SHP77 treated with DMSO at 0.1 percent for 48 hours (cell line): ENCODE measurements at places on chromosomes 3 and 15.

- no peak for DNase-seq
Observed at GRCh38 chr15:36777926-36778325, 198.5 kb downstream of the CDIN1 start.

GRCh38 chr3:65619451-65619881 is 419.3 kb downstream of the MAGI1 start:
- no peak for DNase-seq

DNA sequence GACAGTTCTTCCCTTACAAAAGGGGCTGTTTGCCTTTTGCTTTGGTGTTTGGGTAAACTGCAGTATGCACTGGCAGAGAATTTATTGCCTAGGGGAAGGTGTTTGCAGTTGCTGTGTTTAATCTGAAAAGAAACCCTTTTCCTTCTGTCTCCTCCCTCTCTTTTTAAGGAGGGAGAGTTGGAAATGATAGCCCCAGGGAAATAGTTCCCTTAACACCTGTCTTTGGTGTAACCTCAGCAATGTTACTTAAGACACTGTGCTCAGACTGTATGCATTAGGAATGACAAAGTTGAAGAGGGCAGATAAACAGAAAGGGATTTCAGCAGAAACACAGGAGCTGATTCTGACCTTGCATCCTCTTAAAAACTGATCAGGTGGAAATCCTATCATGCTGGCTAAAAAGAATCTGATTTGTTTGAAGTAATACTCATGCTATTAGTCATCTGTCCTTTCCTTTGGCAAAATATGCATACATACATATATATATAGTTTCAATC is 125.4 kb downstream of the TP63 start:
- no peak for DNase-seq

- no peak for DNase-seq
Observed at GRCh38 chr3:170644711-170645110, 58.8 kb upstream of the SLC7A14 start.

DNA sequence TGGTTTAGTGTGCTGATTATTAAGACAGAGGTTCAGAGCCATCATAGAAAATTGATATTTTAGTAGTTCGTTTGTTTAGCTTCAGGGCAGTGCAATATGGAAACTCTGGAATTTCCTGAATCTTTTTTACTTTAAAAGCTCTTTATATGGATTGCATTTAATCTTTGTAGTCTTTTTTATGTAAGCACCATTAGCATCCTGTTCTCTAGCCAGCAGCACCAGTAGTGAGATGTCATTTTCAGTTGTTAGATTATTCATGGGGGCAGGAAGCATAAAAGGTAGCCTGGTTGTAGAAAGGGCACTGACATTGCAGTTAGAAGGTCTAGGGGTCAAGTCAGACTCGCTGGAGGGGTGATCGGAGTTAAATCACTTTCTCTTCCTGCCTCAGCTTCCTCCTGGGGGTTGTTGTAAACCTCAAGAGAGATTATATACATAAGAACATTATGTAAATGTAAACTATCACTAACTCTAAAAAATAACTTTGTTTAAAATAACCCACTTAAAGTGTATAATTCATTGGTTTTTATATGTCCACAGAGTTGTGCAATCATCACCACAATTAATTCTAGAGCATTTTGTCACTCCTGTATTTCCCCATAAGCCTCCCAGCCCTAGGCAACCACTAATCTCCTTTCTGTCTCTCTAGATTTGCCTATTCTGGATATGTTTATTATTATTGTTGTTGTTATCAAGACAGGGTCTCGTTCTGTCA is 31.4 kb upstream of the ITPKA start:
- no peak for DNase-seq

- no peak for DNase-seq
Observed at GRCh38 chr3:58835086-58835485, 168.5 kb upstream of the FAM3D start.

DNA sequence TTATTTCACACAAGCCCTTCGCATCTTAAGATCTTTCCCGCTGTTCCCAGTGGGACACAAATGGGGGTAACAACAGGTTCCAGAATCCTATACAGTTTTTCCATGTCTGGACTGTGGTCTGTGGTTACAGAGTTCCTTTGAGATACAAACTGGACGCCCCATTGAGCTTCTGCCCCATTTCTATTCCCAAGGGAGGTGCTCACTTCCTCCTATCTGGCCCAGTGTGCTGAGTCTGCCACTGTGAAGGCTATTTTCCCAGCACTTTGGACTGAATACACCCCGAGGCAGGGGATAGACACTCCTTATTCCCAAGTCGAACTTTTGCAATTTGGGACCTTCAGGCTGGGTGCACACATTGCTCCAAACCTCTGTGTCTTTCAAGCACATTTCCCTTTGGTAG is 44.0 kb downstream of the MESD start:
- DNase-seq = no peak

DNA sequence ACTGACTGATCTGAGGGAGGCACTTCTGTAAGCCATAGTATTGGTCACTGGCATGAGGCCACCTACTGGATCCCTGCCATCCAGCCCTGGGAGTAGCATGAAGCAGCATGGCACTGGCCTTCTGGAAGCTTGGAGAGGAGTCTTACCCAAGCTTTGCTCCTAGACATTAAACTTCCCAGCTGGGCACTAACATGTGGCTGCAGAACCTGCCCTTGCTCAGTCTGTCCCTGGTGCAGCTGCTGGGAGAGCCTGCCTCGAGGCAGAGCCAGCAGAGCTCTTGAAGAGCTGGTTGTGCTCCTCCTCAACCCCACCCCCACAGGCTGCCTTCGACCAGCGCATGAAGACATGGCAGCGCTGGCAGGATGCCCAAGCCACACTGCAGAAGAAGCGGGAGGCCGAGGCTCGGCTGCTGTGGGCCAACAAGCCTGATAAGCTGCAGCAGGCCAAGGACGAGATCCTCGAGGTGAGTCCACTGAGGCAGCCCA is 17.1 kb upstream of the SNX22 start:
- DNase-seq = no peak

- no peak for DNase-seq
Observed at GRCh38 chr3:117266806-117267205, 557.2 kb downstream of the TUSC7 start.

- peak; percentile 88 for DNase-seq
Observed at GRCh38 chr3:124834723-124835718, 52.1 kb downstream of the ITGB5 start.

- DNase-seq = no peak
Observed at GRCh38 chr3:185582871-185583270, 3.2 kb upstream of the SENP2 start.

GRCh38 chr3:13538520-13539291 is 10.2 kb upstream of the FBLN2 start:
- no peak for DNase-seq

DNA sequence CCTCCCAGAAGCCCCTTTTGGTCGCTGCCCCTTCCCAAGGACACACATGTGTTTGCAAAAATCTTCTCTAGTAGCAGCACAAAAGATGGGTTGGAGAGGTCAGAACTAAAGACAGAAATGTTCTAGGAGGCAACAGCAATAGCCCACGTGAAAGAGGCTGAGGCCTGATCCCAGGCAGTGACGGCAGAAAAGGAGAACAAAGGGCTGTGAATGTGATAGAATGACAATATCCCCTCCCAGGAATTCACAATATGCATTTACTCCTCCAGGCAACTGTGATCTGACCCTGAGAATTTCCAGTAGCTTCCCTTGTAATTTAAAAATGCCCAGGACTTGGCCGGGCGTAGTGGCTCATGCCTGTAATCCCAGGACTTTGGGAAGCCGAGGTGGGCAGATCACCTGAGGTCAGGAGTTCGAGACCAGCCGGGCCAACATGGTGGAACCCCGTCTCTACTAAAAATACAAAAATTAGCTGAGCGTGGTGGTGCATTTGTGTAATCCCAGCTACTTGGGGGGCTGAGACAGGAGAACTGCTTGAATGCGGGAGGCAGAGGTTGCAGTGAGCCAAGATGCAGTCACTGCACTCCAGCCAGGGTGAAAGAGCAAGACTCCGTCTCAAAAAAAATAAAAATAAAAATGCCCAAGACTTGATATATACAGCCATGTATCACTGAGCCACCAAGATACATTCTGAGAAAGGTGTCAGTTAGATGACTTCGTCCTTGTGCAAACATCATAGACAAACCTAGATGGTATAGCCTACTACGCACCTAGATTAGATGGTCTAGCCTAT is 43.6 kb upstream of the PIAS1 start:
- no peak for DNase-seq

DNA sequence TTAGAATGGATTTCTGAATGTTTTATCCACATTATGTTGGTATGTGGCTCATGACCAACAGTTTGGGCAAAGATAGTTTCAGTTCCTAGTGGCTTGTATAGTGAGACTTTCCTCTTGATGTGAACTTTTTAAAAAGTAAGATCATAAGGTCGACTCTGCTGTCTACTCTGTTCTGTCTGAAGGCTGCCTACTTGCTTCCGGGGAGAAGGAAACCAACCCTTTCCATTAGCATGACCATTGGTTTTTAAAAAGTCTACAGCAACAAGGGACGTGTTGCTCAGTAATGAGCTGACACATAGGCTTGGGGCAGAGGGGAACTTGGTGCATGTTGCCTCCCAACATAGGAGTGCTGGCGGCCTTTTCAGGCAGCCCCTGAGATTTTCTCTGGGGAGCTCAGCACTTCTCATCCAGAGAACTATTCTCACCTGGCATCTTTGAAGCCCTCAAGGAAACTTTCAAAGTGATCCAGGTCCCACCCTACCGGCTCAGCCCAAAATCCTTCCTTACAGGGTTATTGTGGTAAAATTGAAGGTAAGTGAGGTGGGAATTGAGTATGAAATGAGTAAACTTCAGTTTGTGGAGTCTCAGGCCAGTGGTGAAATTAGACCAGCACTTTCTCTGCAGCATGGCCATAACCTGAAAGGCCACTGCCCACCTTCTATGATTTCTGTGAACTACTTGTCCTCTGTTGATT is 30.6 kb downstream of the PSMD6 start:
- no peak for DNase-seq

- DNase-seq = peak; percentile 10
Observed at GRCh38 chr15:101641129-101641764, 10.9 kb downstream of the TM2D3 start.

DNA sequence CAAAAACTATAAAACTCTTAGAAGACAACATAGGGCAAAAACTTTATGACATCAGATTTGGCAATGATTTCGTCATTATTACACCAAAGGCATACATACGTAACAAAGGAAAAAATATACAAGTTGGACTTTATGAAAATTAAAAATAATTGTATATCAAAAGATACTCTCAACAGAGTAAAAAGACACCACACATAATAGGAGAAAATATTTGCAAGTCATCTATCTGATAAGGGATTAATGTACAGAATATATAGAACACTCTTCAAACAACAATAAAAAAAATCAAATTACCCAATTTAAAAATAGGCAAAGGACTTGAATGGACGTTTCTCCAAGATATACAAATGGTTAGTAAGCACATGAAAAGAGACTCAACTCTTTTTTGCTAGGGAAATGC is 77.5 kb downstream of the RPL39L start:
- no peak for DNase-seq

DNA sequence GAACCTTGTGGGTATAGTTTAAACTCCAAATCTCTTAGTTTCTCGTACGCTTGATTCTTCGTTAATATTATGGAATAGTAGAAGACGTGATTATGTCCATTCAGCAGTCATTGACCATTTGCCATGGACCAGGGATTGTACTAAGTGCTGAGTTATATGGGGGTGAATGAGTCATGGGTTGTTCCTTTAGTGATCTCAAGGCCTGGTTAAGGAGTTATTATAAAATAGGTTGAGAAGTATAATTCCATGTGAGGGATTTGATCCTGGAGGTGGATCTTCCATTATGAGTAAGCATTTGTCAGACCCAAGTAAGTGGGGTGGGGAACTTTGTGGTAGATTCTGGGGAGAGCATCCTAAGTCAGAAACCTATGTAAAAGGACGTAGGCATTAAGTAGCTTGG is 15.4 kb downstream of the NR2C2 start:
- no peak for DNase-seq

- no peak for DNase-seq
Observed at GRCh38 chr15:74243431-74243830, 7.3 kb downstream of the CCDC33 start.

- no peak for DNase-seq
Observed at GRCh38 chr3:197023241-197023997, 6.2 kb downstream of the MELTF start.

- DNase-seq = no peak
Observed at GRCh38 chr3:23754215-23754614, 51.5 kb upstream of the UBE2E1 start.

GRCh38 chr15:90178468-90179435 is 22.4 kb upstream of the SEMA4B start:
- DNase-seq = no peak

DNA sequence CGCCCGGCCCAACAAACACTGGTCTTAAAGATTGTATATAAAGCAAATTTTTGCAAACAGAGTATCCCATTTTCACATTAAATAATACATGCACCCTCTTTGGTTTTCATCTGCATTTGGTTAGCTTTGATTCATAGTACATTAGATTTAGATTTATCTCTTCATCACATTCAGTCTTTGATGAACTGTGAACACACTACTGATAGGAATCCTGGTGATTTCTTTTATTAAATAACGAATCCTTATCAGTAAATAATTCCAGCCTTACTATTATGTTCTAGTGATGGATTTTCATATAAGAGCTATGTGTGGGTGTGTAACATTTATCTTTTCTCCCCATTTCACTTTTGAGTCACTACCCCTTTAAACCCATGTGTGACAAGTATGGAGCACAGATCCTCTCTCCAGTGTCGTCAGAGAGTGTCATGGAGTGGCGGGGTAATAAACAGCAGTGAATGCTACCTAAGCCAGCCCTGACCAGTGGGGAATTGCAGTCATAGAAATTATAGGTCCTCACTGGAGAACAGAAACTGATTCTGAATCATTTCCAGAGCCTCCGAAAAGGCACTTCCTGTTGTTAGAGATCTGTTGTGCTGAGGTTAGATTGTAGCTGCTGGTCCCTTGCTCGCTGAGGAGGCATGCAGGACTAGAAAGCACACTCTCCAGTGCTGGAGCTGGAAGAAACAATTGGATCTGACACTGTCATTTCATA is 22.0 kb downstream of the SLC7A14 start:
- DNase-seq = no peak

- DNase-seq = no peak
Observed at GRCh38 chr3:127325629-127325961, 37.7 kb upstream of the PRR20G start.

DNA sequence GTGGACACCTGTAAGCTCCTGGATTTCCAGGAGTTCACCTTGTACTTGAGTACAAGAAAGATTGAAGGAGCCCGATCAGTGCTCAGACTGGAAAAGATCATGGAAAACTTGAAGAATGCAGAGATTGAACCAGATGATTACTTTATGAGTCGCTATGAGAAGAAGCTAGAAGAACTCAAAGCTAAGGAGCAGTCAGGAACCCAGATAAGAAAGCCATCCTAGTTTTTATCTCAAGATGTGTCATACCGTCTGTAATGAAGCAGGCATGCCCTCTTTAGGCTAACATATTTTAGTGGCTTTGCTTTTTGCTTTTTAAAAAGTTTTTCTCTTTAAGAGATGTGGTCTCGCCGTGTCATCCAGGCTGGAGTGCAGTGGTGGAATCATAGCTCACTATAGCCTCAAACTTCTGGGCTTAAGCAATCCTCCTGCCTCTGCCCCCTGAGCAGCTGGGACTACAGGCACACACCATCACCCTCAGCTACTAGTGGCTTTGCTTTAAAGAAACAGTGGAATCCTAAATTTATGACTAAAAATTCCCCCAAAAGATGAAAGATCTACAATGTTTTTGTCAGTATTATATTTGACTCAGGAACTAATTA is 28.1 kb downstream of the EXOG start:
- no peak for DNase-seq

- DNase-seq = no peak
Observed at GRCh38 chr3:72178463-72179106, 393.6 kb upstream of the PROK2 start.
